ENCODE measurements at places on chromosomes 2 and 18. TPM values are rescaled to one million over a fixed set of nuclear protein-coding genes. Genes with fewer than 3 reads are reported as not detected.

Gene C2orf72
- 125 TPM for total RNA-seq

Gene EIF4E2
- total RNA-seq: 37.4 TPM

Gene LIMS3
- not detected for total RNA-seq

Gene SPRED2
- total RNA-seq: 17.3 TPM

Gene CCDC74B
- not detected for total RNA-seq

Gene DUSP2
- 0.98 TPM for total RNA-seq

Gene ACADL
- total RNA-seq: 26.8 TPM

Gene MDH1B
- total RNA-seq: 0.28 TPM

Gene FBXO11
- total RNA-seq: 21.0 TPM

Gene SP9
- total RNA-seq: not detected

Gene DNAH6
- 1.9 TPM for total RNA-seq

Gene COLEC12
- 0.08 TPM for total RNA-seq

Gene C1QL2
- total RNA-seq: not detected

Gene BCL2
- total RNA-seq: 1.0 TPM

Gene SULT1C4
- 1.7 TPM for total RNA-seq

Gene DSC2
- total RNA-seq: 4.6 TPM

Gene CCDC178
- not detected for total RNA-seq

Gene ONECUT2
- total RNA-seq: 20.5 TPM

Gene IL36A
- total RNA-seq: not detected

Gene SPATA3
- total RNA-seq: not detected

Data from left lobe of liver (tissue), 2 donors.